ENCODE measurements at places on chromosomes 3 and 15. TPM values are rescaled to one million over a fixed set of nuclear protein-coding genes. Genes with fewer than 3 reads are reported as not detected.
A peak's percentile ranks its signal among the peaks of the same experiment; 100 is the strongest.

DNA sequence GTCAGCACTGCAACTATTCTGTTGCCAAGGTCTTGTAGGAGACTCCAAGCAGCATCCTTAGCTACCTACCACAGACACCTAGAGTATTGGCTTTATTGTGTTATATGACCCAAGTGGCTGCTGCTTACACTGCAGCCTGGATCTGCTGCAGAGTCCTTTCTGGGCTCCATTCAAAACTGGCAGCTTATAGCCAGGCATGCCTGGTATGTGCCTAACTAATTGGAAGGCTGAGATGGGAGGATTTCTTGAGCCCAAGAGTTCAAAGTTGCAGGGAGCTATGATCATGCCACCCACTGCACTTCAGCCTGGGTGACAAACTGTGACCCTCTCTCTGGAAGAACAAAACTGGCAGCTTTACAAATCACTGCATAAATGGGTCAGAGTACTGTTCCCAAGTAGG is 8.6 kb downstream of the NDUFB4 start:
- H3K36me3 ChIP-seq = peaks cover 28% of the 10 kb centered on the region
- H3K27ac ChIP-seq = no peak overlapping the region
- H3K27me3 ChIP-seq = no peaks in the 10 kb centered on the region
- no peak for DNase-seq
- no peak overlapping the region for H3K4me3 ChIP-seq

DNA sequence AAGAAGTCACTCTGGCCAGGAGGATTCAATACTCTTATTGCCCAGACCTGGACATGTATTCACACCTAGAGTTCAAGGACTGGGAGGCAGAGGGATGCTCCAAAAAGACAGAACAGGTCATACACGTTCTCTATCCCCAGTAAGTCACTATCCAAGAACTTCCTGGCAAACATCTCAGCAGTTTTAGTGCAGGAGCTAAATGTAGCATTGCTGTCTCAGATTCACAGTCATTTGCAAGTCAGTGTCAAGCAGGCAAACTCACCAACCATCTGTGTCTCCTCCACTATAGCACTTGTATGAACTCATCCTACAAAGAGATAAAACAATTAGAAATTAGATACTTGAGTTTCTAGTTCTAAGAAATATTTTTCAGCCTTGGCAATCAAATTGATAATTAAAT is 38.4 kb downstream of the ABHD17C start:
- H3K4me1 ChIP-seq = peaks cover 13% of the 10 kb centered on the region
- H3K36me3 ChIP-seq = no peaks in the 10 kb centered on the region
- no peak overlapping the region for H3K4me3 ChIP-seq
- no peak overlapping the region for H3K27ac ChIP-seq

GRCh38 chr3:153051427-153052095 is 110.5 kb upstream of the RAP2B start:
- H3K27me3 ChIP-seq = no peaks in the 10 kb centered on the region
- H3K27ac ChIP-seq = no peak overlapping the region
- DNase-seq = no peak
- H3K4me1 ChIP-seq = peaks cover 12% of the 10 kb centered on the region

DNA sequence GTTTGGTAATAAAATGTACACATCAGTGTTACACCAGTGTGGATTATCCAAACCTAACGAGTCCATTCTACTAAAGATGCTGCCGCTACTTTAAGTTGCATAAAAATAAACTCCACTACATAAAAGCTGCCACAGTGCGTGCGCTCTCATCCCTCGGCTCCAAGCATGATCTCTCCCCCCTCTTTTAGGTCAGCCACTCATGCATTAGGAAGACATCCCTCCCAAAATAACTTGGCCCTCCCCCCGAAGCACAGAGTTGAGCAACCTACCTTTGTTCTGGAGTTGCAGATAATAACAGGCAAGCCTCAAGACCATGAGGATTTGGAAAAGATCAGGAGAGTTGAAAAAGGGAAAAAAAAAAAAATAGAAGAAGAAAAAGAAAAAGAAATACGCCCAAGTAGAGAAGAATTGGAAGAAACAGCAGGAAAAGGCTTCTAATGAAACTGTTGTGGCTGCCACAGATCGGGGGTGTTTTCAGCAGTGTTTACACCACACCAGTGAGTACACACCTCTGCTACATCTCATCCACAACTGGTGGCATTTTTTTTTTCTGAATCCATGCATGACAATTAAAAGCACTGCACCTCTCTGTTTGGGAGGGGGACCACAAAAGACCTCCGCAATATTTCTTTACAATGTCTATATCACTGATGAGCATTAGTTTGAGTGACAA is 339.2 kb downstream of the FOXP1 start:
- DNase-seq = peak; percentile 63
- no peaks in the 10 kb centered on the region for H3K36me3 ChIP-seq
- H3K4me3 ChIP-seq = peak overlapping the region; percentile 34

DNA sequence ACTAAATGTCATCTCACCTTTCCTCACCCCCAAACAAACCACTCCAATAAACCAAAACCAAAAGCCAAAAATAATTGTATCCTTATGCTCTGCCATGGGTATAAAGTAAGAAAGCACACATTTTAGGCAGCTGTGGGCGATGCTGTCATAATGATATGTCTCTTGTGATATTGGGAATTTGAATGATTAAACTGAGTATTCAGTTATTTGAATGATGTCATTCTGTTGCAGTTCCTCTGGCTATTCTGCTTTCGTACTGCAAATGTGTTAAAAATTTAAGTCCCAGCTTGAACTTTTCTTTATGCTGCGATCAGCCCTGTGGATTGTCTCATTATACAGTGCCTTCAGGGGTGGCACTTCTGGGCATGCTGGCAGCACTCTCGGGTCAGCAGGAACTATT is 10.8 kb upstream of the NR1D2 start:
- H3K4me3 ChIP-seq = no peak overlapping the region
- no peaks in the 10 kb centered on the region for H3K36me3 ChIP-seq

DNA sequence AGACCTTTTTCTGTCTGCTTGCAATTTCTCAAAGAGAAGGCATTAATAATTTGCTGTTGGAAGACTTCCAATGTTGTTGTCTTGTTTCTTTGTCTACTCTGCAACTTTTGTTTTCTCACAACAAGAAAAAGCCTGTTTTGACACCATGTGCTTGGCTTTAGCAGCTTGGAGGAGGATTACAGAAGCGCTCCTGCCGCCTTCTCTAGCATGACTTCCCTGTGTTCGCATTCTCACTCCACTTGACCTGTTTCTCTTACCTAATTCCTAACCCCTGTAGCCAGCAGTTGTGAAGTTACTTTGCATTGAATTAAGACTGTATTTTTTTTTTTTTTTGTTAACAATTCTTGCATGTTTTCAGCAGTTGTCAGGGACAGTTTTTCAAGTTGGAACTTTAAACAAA is 235.3 kb upstream of the GOLIM4 start:
- DNase-seq = no peak
- no peaks in the 10 kb centered on the region for H3K27me3 ChIP-seq
- H3K4me3 ChIP-seq = no peak overlapping the region
- no peaks in the 10 kb centered on the region for H3K4me1 ChIP-seq
- no peak overlapping the region for H3K27ac ChIP-seq

GRCh38 chr3:8650583-8651416 is 6.2 kb upstream of the SSUH2 start:
- H3K4me1 ChIP-seq = no peaks in the 10 kb centered on the region
- H3K27ac ChIP-seq = no peak overlapping the region
- H3K36me3 ChIP-seq = no peaks in the 10 kb centered on the region
- H3K27me3 ChIP-seq = no peaks in the 10 kb centered on the region

DNA sequence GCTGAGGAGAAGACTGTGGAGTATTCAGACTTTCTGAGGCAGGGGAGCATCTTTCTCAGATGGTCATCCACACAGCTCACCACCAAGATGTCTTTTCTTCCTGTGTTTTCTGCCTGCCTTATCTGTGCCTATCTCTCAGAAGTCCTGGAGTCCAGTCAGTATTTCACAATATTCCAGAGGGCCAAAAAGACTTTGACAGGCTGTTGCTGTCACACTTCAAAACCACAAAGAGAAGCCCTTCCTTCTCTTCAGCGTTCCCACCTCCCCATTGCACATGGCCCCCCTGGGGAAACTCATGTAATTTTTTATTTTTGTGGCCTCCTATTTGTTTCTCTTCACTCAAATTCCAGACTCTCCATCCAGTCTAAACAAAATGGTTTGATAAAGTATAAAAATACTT is 585.2 kb downstream of the EPHA3 start:
- H3K4me3 ChIP-seq = no peak overlapping the region
- H3K4me1 ChIP-seq = no peaks in the 10 kb centered on the region
- no peak for DNase-seq
- no peaks in the 10 kb centered on the region for H3K36me3 ChIP-seq
- no peak overlapping the region for H3K27ac ChIP-seq

DNA sequence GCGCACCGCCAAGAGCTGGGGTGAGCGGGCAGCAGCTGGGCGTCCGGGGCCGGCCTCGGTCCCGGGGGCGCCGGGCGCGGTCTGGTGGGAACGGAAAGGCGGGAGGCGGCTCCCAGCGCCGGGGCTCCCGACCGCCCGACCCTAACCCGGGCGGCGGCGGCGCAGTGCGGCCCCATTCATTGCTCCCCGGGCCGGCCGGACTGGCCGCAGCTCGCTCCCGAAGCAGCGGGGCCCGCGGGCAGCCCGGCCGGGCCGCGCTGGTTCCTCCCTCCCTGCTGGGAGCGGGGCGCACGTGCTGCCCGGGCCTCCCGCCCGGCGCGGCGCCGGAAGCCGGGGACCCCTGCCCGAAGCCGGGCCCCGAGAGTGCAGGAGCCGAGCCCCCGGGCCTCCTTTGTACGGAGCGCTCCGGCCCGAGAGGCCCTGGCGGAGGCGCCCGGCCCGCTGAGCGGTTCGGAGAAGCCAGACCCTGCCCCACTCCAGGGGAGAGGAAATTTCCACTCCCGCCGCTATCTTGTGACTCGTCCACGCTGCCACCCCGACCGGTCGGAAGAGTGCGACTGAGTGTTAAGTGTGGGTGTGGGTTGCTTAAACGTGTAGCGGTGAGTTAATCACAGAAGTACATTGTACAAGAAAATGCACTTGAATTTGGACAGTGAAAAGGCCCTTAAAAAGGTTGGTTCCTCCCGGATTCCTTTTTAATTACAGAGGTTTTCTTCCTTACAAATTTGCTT is 613 bp downstream of the ATP1B3 start:
- no peaks in the 10 kb centered on the region for H3K36me3 ChIP-seq
- peak; percentile 77 for DNase-seq
- peak overlapping the region; percentile 94 for H3K27ac ChIP-seq
- peaks cover 14% of the 10 kb centered on the region for H3K4me1 ChIP-seq
- H3K27me3 ChIP-seq = no peaks in the 10 kb centered on the region

DNA sequence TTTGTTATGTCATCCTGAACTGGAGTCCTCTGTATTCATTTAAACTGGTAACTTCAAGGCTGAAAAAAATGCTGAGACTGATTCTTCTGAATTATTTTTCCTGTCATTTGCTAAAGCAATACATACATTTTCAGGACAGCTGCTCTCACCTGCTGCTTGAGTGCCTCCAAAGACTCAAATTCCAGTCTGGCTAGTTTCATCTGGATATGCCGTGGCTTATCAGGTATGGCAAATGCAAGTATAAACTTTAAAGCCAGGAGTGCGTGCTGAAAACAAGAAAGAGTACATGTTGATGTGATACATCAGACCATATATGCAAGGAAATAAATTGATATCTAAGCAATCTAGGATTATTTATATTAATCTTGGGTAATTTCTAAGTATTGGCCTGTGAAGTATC is 146.1 kb downstream of the SNRK start:
- no peak overlapping the region for H3K27ac ChIP-seq
- H3K4me3 ChIP-seq = no peak overlapping the region
- no peaks in the 10 kb centered on the region for H3K27me3 ChIP-seq
- no peaks in the 10 kb centered on the region for H3K36me3 ChIP-seq

DNA sequence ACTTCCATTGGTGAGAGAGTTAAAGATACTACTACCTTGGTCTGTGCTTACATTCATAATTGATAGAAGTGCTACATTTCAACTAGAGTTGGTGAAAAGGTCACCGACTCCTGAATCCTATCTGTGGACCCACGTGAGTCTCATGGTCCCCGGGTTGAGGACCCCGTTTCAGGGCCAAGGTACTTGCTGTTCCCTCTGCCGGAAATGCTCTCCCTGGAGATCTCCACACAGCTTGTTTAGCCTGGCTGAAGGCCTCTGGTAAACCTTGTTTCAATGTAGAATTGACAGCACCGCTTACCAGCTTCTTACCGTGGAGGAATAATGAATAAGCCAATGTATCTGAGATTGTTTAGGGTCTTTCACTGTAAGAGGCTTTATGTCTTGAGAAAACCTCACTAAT is 226.0 kb upstream of the GOLGA6L4 start:
- H3K27me3 ChIP-seq = no peaks in the 10 kb centered on the region
- no peak overlapping the region for H3K4me3 ChIP-seq
- DNase-seq = no peak
- no peaks in the 10 kb centered on the region for H3K36me3 ChIP-seq
- no peak overlapping the region for H3K27ac ChIP-seq
- no peaks in the 10 kb centered on the region for H3K4me1 ChIP-seq

- H3K36me3 ChIP-seq = no peaks in the 10 kb centered on the region
- no peaks in the 10 kb centered on the region for H3K27me3 ChIP-seq
- H3K27ac ChIP-seq = no peak overlapping the region
These were observed 9.2 kb upstream of the VIPR1 start for GRCh38 chr3:42493126-42493797.

DNA sequence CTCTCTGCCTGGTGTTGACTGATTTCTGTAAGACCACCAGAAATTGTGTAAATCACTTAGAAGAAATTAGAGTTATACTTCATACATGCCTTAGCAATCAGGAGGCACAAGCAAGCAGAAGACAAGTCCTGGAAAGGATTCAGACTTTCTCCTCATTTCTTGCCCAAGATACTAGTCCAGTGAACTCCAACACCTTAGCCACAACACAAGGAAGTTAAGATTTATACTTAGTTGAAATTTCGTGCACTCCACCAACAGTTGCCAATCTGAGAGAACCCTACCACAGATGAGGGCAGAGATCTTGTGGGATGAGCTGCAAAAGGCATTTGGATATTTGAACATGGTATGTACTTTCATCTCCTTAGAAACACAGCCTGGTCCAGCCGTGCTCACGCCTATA is 2.3 kb downstream of the P3H2 start:
- no peak for DNase-seq
- peaks cover 6% of the 10 kb centered on the region for H3K4me1 ChIP-seq
- H3K36me3 ChIP-seq = no peaks in the 10 kb centered on the region
- H3K27ac ChIP-seq = no peak overlapping the region
- H3K4me3 ChIP-seq = no peak overlapping the region
- no peaks in the 10 kb centered on the region for H3K27me3 ChIP-seq

DNA sequence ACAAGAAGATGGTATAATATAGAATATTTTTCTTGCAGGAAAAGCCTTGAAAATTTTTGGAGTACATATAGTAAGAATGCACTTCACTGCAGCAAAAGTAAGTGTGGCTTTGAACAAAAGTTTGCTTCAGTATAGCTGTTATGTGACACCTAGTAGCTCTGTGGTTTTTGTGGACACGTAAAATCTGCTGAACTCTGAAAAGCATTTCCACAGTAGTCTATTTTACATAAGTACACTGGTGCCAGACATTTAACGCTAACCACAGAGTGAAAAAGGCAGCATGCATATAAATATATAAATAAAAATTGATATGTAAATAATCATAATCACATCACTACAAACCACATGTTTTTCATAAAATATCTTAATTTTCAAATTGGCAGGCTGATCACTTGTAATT is 39.8 kb downstream of the CGGBP1 start:
- no peaks in the 10 kb centered on the region for H3K4me1 ChIP-seq
- no peaks in the 10 kb centered on the region for H3K36me3 ChIP-seq
- no peak overlapping the region for H3K27ac ChIP-seq

GRCh38 chr3:191340966-191341365 is 10.6 kb upstream of the UTS2B start:
- no peak overlapping the region for H3K27ac ChIP-seq
- no peaks in the 10 kb centered on the region for H3K36me3 ChIP-seq
- H3K4me1 ChIP-seq = peaks cover 86% of the 10 kb centered on the region
- no peak overlapping the region for H3K4me3 ChIP-seq
- H3K27me3 ChIP-seq = no peaks in the 10 kb centered on the region

The OR5K2 gene
- not detected for total RNA-seq

The IGSF11 gene
- 2.9 TPM for total RNA-seq

The ARHGEF26 gene
- total RNA-seq = 1.00 TPM

The ATP1B3 gene
- 55.9 TPM for total RNA-seq

The CPNE9 gene
- total RNA-seq = not detected

The RYR3 gene
- total RNA-seq = 0.29 TPM
